ENCODE measurements at places on chromosomes 4 and X.

DNA sequence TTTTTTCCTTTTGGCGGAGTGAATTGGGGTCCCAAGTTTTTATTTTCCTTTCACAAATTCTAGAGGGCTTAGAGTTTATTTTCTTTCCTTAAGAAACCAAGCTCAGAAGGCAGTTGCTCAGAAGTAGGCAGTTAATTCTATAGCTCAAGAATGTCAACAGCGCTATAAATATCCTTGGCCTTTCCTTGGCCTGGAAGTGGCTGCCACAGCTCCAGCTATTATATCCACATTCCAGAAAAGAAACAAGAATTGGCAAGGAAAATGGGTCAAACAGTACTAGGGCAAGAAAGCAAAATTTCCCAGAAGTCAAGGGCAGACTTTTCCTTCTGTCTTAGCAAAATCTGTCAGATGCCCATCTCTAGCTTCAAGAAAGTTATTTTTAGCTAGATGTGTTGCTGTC, 31.0 kb downstream of the SLC10A6 start:
- DNase-seq, result no peak

DNA sequence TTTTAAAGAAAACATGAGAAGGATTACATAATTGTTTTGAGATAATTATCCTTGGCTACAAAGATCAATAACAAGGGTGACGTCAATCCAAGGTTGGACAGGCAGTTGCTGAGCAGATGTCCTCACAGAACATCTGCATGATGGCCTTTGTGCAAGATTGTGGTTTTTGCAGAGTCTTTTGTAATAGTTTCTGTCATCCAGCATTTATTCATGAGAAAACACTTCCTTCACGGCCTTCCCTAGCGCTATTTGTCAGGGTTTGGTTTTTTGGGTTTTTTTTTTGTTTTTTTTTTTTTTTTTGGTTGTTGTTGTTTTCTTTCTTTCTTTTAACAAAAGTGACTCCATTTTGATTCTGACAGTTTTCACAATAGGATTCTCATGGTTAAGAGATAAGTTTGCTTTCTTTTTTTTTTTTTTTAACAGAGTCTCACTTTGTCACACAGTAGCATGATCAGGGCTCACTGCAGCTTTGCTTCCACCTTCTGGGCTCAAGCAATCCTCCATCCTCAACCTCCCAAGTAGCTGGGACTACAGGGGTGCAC, 31.5 kb upstream of the ELF2 start:
- peak; percentile 40 for DNase-seq

DNA sequence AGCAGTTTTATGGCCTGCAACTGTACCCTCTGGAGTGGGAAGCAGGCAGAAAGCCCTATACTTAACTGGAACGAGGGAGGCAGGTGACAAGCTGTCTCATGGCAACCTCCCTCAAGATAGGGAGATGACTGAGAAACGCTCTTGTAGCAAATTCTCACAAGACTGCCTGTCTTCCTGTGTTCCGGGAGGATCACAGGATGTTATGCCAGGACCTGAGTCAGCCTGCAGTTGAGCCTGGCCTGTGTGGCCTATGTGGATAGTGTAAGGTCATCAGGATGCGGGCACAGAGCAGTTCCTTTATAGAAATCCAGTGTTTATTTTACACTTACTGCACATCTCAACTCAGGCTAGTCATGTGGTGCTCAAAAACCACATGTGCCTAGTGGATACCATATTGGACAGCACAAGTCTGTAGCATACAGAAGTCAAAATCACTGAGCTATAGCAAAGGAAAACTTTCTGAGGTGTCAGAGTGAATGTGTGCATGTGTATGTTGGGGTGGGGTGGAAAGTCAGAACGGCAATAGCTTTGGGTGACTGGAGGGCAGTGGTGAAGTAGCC, 25.2 kb downstream of the TAF7L start:
- DNase-seq, result no peak

DNA sequence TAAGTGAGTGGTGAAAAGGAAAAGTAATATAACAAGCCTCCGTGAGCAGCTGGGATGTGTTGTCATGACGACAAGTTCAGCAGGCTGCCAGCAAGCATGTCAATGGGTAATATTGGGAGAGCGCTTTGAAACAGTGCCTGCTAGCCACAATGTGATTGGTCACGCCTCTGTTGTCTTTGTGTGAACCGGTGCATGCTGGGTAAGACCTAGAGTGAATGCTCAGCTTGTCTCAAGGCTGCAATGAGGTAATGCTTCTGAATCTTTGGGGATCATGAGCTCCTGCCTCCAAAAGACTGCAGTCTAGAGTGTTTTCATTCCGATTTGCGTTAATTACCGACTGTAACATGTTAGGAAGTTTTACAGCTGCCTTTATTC, 54.9 kb downstream of the STOX2 start:
- DNase-seq, result no peak

DNA sequence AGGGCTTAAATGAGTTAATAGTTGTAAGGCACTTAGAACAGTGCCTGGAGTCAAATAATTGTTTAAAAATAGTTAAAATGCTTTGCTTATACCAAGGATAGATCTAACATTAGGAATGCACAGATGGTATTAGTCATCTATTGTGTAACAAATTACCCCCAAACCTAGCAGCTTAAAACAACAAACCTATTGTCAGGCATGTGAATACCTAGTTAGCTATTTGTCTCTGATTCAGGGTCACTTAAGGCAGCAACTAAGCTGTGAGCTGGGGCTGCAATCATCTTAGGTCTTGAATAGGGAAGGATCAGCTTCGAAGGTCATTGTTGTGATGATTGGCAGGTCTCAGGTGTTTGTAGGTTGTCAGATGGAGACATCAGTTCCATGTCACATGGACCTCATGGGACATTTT, 42.4 kb upstream of the AGA start:
- DNase-seq, result no peak

DNA sequence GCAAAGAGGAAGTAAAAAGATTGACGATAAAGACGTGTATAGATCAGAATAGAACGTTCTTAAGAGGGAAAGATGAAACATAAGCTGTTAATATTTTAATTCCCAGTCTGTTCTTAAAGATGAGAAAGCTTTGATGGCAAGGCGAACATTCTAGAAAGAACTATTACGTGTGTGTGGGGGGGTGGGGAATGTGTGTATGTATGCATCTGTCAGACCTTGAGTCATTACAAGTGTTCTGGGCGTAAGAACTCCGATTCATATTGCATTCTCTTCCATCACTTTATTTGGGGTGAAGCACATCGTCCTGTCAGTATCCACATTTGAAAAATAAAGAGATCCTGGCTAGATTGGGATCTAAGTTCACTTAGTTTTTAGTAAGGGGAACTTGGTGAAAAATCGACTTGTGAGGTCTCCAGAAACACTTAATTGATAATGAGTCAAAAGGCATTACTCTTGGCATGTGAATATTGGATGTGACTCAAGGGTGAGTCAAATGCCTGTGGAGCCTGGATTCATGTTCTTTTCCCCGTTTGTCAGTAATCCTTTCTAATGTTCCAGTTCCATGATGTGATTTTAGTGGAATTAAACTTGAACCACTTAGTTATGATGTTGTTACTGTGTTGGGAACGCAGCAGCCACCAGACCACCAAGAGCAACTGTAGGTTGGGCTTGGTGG, 3.1 kb downstream of the SMS start:
- DNase-seq, result no peak

DNA sequence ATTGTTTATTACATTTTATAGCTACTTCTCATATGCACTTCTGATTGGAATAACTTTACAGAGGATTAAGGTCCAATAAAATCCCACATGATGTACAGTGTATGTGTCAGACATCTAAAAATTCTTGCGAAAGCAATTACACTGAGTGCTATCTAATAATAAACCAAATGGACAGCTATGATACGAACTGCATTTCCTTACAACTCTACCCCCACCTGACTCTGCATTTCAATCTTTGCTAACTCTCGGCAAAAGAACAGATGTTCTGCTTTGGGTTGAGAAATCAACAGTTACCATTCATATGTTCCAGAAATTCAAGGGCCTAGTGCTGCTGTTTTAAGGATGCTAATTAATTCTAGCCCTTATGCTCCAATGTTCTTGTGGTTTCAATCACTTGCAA, 287.9 kb upstream of the NOCT start:
- no peak for DNase-seq

DNA sequence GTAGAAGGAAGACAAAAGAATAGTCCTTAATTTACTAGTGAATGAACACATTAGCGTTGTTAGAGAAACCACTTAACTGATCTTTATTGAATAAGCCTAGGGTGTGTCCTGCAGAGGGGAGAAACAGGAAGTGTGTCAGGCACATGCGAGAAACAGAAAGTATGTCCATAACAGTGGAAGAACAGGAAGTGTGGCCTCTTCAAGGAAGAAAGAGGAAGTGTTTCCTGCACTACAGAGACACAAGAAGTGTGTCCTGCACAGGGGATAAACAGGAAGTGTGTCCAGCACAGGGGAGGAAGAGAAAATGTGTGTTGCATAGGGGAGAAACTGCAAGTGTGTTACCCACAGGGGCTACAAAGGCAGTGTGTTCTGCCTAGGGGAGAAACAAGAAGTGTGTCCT, 539.6 kb upstream of the PRKX start:
- no peak for DNase-seq

- DNase-seq, result no peak
Observed at GRCh38 chr4:89137695-89138094, 26.4 kb downstream of the TIGD2 start.

DNA sequence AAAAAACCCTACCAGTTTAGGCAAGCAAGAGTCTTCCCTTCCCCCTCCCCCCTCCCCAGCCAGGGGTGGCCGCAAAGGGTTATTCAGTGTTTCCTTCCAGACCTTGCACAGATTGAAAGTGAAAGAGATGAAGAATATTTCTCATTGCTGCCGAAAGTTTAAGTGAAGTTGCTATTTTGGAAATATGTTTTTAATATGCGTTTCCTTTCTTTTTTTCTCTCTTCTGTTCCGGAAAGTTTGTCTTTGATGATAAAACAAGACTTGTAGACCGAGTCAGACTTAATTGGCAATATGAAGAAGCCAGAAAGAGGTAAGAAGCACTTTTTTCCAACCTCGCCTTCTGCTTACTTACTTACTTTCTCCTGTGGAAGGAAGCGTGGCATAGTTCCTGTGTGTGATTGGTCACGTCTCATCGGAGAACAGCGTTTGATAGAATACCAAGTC, 58.5 kb upstream of the CLCN4 start:
- DNase-seq, result peak; percentile 72

DNA sequence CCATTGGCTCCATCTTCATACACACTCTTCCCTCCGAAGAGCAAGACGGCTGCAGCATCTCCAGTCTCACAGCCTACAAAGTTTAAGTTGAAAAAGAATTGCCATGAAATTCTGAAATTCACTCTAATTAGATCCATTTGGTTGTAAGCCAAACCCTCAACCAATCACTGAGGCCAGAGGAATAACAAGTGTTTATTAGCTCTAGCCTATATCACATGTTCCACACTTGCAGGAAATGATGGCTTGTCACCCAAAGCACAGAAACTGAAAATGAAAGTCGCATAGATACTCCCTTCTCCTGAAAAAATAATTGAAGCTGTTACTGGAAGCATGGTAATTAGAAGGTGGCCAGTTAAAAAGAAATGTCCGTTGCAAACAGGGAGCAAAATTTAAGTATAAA, 1071.8 kb downstream of the CCSER1 start:
- DNase-seq, result peak; percentile 2

DNA sequence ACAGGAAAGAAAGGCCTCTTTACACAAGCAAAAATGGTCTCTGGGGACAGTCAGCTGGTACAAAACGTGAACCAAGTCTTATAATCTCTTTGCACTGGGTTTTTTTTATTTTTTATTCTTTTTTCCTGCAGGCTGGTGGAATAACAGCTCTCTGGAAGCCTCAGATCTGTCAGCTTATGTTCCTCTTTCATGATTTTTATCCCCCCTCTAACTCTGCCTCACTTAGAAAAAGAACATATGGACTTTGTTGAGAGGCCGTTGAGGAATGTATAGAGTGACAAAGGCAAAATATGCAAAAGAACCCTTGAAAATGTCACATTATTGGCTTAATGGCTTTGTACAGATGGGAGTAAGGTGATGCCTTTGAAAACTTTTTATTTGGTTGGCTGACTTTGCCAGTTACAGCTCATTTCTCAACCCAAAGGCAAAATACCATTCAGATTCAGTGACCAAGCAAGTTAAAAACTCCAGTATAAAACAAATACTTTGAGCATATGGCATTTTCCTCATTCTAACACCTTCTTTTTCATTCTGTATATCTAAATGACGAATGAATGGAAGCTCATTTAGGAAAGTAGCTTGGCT, 111.1 kb downstream of the RNF150 start:
- DNase-seq, result no peak

DNA sequence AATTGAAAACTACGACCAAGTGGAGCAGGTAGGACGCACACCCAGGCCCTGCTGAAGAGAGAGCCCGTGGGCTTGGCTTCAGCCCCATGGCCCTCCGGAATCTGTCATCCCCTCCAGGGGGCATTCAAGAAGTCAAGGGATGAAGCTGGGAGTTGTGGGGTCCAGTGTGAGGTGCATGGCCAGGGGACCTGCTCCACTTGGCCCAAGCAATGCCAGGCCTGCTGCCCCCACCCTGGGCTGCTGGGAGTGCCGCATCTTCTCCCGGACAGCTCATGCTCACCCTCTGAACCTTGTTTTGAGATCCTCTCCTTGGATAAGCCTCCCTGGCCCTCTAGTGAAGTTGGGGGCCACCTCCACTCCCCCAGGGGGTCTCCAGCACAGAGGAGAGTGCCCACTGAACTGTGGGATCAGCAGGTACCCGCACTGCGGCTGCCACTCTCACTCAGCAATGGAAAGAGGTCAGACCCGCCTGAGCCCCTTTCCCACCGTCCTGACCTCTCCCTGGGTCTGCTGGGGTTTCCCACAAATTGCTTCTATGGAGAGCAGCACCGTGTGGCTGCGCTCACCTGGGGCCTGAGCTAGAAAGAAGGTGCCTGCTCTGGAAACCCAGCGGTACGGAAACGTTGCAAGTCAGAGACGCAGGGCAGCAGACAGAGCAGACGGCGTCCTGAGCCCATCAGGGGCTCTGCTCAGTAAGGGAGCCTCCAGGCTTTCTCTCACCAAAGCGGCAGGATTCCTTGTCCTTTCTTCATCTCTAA, 5.0 kb upstream of the ABLIM2 start:
- no peak for DNase-seq

DNA sequence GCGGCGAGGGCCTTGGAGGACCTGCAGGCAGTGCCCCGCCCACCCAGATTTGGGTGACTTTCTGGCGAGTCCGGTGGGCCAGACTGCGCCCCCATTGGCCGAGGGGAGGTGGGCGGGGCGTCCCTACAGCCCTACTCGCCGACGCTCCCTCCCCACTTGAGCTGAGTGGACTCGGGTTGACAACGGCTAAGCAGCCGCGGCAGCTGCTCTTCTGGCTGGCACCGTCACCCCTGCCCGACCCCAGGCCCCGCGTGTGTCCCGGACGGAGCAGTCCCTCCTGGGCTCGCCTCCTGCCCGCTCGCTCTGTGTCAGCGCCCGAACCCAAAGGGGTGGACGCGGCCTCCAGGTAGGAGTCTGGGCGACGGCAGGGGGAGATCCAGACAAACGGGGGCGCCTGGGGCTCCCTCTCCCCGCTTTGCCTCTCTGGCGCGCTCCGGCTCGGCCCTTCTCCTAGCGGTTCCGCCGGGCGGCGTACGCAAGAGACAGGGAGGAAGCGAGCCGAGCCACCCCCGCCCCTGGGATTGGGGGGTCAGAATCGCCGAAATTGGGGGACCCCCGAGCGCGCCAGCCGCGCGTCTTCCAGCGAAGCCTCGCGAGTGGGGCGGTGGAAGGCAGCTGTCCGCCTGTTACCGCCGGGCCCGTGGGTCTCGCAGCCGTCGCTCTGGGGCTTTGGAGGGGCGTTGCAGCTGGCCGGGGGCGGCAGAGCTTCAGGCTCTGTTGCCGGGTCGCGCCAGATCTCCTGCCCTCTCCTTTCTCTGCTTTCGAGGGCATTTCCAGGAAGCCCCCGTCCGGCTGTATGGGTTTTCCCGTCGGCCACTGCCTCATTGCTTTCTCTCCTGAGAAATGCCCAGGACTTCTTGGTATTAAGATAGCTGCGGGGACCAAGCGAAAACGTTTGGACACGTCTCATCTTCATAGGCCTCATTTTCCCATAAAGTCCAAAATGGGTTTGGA, 46.3 kb downstream of the STARD8 start:
- DNase-seq, result peak; percentile 6

All from CD4-positive, alpha-beta T cell treated with Interleukin-21 for 1 hour (primary cell).